NCI-H187 treated with DMSO at 0.1 percent for 48 hours (cell line): ENCODE measurements at places on chromosomes 7 and 10.

- DNase-seq: no peak
Measured at GRCh38 chr7:32507414-32507813, 12.1 kb downstream of the AVL9 start.

- no peak for DNase-seq
Measured at GRCh38 chr7:40058636-40059035, 75.8 kb downstream of the MPLKIP start.

- DNase-seq: no peak
Measured at GRCh38 chr7:23294549-23295400, 4.4 kb upstream of the MALSU1 start.

- DNase-seq: no peak
Measured at GRCh38 chr10:78658645-78659597, 409.8 kb upstream of the ZMIZ1 start.
